ENCODE measurements at places on chromosomes 7 and 10. TPM values are rescaled to one million over a fixed set of nuclear protein-coding genes. Genes with fewer than 3 reads are reported as not detected.

DNA sequence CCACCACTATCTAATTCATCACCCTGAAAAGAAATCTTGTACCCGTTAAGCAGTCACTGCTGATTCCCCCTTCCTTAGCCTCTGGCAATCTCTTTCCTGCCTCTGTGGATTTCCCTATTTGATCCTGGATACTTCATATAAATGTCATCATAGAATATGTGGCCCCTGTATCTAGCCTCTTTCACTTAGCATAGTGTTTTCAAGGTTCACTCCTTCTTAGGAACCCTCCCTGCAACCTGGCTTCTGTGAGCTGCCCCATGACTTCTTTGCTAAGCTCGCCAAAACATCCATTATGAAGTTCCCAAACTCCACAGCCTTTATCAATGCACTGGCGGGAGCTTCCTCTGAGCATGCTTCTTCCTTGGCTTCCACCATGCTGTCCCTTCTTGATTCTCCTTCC, 70.8 kb upstream of the PDZD8 start:
- no peak for DNase-seq
- H3K4me1 ChIP-seq: no peaks in the 10 kb centered on the region
- no peak overlapping the region for H3K4me3 ChIP-seq
- no peaks in the 10 kb centered on the region for H3K27me3 ChIP-seq
- no peak overlapping the region for H3K27ac ChIP-seq

GRCh38 chr7:30366606-30367005, 82.2 kb downstream of the ZNRF2 start:
- no peak overlapping the region for H3K27ac ChIP-seq
- H3K4me3 ChIP-seq: no peak overlapping the region
- H3K4me1 ChIP-seq: no peaks in the 10 kb centered on the region
- peaks cover under 1% of the 10 kb centered on the region for H3K36me3 ChIP-seq

DNA sequence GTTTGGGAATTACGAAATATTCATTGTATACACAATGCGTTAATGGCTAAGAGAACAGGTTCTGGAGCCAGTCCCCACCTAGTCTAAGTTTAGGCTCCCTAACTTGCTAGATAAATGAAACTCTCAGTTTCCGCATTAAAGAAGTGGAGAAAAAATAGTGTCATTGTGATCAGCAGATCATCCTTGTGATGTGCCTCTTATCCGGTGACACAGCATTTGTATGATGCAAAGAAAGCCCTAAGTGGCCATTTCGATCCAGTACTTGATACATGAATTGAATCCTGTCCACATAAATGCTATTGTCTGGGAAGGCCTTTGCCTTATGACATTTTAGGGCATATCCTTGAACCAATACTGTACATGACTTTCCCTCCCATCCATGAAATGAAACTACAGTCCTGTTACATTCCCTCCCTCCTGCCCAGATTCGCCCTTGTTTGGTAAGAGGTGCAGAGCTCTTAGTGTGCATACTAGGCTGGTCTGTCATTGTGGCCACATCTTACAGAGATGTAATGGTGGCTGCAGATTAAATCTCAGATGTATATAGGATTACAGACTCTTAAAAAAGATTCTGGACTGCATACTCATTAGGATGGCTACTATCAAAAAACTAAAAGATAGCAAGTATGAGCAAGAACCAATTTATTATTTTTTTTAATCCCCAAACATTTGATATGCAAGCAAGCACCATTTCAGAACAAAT, 80.9 kb downstream of the LRRC4 start:
- H3K4me1 ChIP-seq: peaks cover 1% of the 10 kb centered on the region
- no peak overlapping the region for H3K27ac ChIP-seq

- H3K27me3 ChIP-seq: no peaks in the 10 kb centered on the region
- H3K27ac ChIP-seq: no peak overlapping the region
- peak; percentile 36 for DNase-seq
- H3K4me1 ChIP-seq: no peaks in the 10 kb centered on the region
- no peaks in the 10 kb centered on the region for H3K36me3 ChIP-seq
Measured at GRCh38 chr7:24381894-24382505, 98.0 kb downstream of the NPY start.

- no peaks in the 10 kb centered on the region for H3K27me3 ChIP-seq
- H3K4me1 ChIP-seq: peaks cover 6% of the 10 kb centered on the region
- H3K36me3 ChIP-seq: no peaks in the 10 kb centered on the region
- H3K4me3 ChIP-seq: peak overlapping the region; percentile 86
- H3K27ac ChIP-seq: peak overlapping the region; percentile 81
- no peak for DNase-seq
Measured at GRCh38 chr7:104208421-104208780, 588 bp upstream of the ORC5 start.

Gene GTPBP4
- 43.6 TPM for total RNA-seq

GRCh38 chr10:128210215-128211063, 84.2 kb upstream of the MKI67 start:
- H3K4me1 ChIP-seq: no peaks in the 10 kb centered on the region
- peak; percentile 19 for DNase-seq
- peak overlapping the region; percentile 63 for H3K4me3 ChIP-seq
- no peak overlapping the region for H3K27ac ChIP-seq
- peaks cover 12% of the 10 kb centered on the region for H3K27me3 ChIP-seq

DNA sequence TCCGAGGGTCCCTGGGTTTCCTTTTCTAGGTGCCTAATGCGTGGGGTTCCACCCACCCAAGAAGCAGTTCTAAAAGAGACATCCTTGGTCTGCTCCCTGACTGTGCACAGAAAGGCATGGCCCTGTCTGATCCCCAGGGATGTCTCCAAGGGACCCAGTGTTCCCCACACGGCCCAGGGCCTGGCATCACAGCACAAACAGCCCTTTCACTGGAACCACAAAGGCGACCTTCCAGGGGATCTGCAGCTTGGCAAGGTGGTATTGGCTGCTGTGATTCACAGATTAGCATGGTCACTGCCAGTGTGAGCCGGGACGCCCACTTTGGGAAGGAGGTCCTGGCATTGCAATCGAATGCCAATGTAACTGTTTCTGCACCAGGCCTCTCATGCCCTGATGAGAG, 6.4 kb downstream of the KCNMA1 start:
- no peak overlapping the region for H3K27ac ChIP-seq
- H3K4me1 ChIP-seq: no peaks in the 10 kb centered on the region
- no peak for DNase-seq
- H3K27me3 ChIP-seq: peaks cover 40% of the 10 kb centered on the region
- no peak overlapping the region for H3K4me3 ChIP-seq

GRCh38 chr10:131177431-131178327, 133.8 kb downstream of the TCERG1L start:
- H3K27me3 ChIP-seq: no peaks in the 10 kb centered on the region
- no peak overlapping the region for H3K4me3 ChIP-seq
- peak; percentile 54 for DNase-seq
- H3K36me3 ChIP-seq: no peaks in the 10 kb centered on the region
- H3K27ac ChIP-seq: no peak overlapping the region
- H3K4me1 ChIP-seq: peaks cover 4% of the 10 kb centered on the region

Gene METTL27
- total RNA-seq: 22.1 TPM

- DNase-seq: no peak
- H3K27me3 ChIP-seq: no peaks in the 10 kb centered on the region
- no peaks in the 10 kb centered on the region for H3K4me1 ChIP-seq
- no peaks in the 10 kb centered on the region for H3K36me3 ChIP-seq
- H3K4me3 ChIP-seq: no peak overlapping the region
- no peak overlapping the region for H3K27ac ChIP-seq
Measured at GRCh38 chr10:104875561-104875960, 234.5 kb downstream of the SORCS3 start.

Gene NPSR1
- total RNA-seq: not detected

DNA sequence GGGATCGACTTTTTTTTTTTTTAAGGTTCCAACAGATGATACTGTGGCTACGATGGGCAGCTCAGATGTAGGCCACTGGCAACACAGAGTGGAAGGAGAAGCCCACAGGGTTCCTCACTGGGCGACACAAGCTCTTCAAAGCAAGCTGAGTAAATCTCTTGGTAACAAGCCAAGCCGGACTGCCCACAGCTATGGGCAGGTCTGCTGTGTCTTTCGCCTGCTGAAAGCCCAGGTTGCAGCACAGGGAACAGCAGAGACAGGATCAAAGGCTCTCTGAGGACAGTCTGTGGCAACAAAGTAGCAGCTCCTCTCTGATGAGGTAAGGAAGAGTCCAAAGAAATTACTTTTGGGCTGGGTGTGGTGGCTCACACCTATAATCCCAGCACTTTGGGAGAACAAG, 83.6 kb downstream of the KCNMA1 start:
- H3K27ac ChIP-seq: peak overlapping the region; percentile 52
- no peaks in the 10 kb centered on the region for H3K4me1 ChIP-seq
- no peak for DNase-seq
- no peaks in the 10 kb centered on the region for H3K27me3 ChIP-seq

Gene ANXA11
- 282 TPM for total RNA-seq

DNA sequence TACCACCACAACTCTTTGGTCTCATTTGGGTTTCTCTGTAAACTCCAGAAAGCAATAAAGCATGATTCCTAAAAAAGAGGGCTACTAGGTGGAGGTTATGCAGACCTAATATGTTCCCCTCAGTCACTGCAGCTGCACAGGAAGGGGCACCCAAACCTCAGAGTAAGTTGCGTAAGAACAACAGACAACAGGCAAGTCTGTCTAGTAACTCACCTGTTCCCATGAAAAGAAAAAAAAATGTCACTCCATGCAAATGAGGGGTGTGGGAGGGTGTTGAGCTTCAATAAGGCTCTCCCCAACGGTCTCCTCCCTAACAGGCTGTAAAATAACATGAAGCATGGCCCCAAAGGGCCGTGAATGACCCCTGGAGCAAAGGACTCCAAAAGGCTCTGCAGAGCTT, 461.4 kb downstream of the KCNMA1 start:
- no peak overlapping the region for H3K4me3 ChIP-seq
- H3K4me1 ChIP-seq: no peaks in the 10 kb centered on the region
- no peak for DNase-seq
- no peaks in the 10 kb centered on the region for H3K27me3 ChIP-seq
- no peaks in the 10 kb centered on the region for H3K36me3 ChIP-seq

DNA sequence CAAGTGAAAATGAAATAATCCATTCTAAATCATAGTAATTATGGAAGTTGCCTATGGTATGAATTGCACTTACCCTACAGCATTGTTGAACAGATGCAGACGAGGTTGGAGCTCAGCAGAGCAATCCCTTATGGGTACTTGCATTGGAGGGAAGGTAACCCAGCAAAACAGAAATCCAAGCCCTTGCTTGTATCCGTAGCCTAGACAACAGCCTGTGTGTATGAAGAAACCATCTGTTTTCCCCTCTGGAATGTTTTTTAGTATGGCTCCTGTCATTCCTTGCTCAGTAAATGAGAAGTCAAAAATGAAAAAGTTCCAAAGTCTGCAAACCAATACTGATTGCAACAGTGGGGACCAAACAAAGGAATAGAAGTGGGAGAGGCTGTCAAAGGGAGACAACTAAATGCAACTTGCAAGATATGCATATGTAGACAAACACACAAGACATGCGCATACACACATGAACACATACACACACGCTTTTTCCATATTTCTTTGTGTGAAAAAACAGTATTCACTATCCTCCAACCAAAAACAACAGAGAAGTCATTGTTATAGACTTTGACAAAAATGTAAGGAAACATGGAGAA, 260.8 kb downstream of the DYNC1I1 start:
- peaks cover 15% of the 10 kb centered on the region for H3K4me1 ChIP-seq
- H3K27me3 ChIP-seq: no peaks in the 10 kb centered on the region
- H3K27ac ChIP-seq: no peak overlapping the region
- DNase-seq: no peak
- H3K36me3 ChIP-seq: no peaks in the 10 kb centered on the region

Gene INTS1
- total RNA-seq: 31.2 TPM

DNA sequence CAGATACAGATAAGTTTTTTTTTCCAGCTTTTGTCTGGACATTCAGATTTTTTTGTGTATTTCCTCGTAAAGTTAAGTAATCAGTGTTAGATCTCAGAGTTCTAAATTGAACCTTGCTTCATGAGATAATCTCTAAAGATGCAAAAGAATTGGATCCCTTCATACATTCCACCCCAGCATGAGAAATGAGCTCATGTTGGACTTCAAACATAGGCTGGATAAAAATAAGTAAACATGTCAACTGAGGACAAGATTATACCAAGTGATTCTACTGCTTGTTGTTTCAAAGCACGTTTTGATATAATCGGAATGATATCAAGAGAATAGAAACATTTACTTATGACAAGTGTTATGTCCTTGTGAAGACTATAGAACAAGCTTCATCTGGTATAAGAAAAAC, 117.0 kb upstream of the DKK1 start:
- H3K4me3 ChIP-seq: no peak overlapping the region
- H3K27me3 ChIP-seq: no peaks in the 10 kb centered on the region
- DNase-seq: no peak
- no peaks in the 10 kb centered on the region for H3K36me3 ChIP-seq
- no peaks in the 10 kb centered on the region for H3K4me1 ChIP-seq
- H3K27ac ChIP-seq: no peak overlapping the region

GRCh38 chr7:53110425-53110824, 75.0 kb downstream of the POM121L12 start:
- no peaks in the 10 kb centered on the region for H3K27me3 ChIP-seq
- H3K4me3 ChIP-seq: no peak overlapping the region
- no peak overlapping the region for H3K27ac ChIP-seq
- no peaks in the 10 kb centered on the region for H3K4me1 ChIP-seq
- no peaks in the 10 kb centered on the region for H3K36me3 ChIP-seq

Gene C10orf67
- total RNA-seq: 0.68 TPM

Gene ITPRID1
- total RNA-seq: 0.51 TPM

Gene TSPAN33
- total RNA-seq: 7.3 TPM

Gene NUTM2B
- total RNA-seq: 1.3 TPM

GRCh38 chr10:18268005-18268404, 127.8 kb downstream of the CACNB2 start:
- H3K27ac ChIP-seq: no peak overlapping the region
- H3K4me1 ChIP-seq: no peaks in the 10 kb centered on the region
- no peaks in the 10 kb centered on the region for H3K36me3 ChIP-seq
- no peak overlapping the region for H3K4me3 ChIP-seq
- no peaks in the 10 kb centered on the region for H3K27me3 ChIP-seq
- no peak for DNase-seq

GRCh38 chr10:82221601-82222149, 346.7 kb downstream of the NRG3 start:
- H3K27me3 ChIP-seq: no peaks in the 10 kb centered on the region
- H3K4me3 ChIP-seq: no peak overlapping the region

DNA sequence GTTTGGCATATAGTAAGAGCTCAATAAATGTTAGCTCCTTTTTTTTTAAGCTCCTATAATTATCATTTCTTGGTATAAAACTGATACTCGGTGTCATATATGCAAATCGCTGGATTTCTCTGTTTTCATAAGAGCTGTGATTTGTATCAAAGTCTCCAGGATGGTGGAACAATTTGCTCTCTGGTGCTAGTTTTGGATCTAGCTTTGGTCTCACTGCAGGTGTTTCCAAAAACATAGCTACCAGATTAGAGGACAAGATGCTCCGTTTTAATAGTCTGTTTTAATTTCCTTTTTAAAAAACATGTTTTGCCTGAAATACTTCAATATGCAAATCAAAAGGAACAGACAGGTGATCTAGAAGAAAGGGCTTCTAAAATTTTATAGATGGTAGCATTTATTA, 25.3 kb downstream of the ADAM22 start:
- no peaks in the 10 kb centered on the region for H3K4me1 ChIP-seq
- DNase-seq: no peak
- no peak overlapping the region for H3K4me3 ChIP-seq

Gene TRA2A
- 69.5 TPM for total RNA-seq

Gene NOS3
- 11.9 TPM for total RNA-seq
